Activated naive CD4-positive, alpha-beta T cell (primary cell): ENCODE measurements at places on chromosomes 7 and 10.

DNA sequence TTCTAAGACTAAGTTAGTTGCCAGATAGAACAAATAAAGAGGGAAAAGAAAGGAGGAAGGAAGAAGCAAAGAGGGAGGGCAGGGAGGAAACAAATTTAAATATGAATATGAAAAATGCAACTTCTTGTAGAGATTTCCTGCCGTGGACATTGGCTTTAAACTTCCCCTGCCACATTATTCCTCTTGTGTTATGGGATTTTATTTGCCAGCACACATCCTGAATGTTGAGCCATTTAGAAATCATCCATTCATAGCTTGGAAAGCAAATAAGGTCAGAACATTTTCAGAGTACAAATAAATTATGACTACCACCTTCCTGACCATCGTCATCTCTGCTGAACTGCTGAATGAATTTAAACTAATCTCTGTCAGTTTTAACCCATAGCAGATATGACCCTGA lies 911.9 kb upstream of the LRRN3 start:
- no peak for DNase-seq

- no peak for DNase-seq
Observed at GRCh38 chr10:2679646-2680045, 387.7 kb upstream of the PFKP start.

DNA sequence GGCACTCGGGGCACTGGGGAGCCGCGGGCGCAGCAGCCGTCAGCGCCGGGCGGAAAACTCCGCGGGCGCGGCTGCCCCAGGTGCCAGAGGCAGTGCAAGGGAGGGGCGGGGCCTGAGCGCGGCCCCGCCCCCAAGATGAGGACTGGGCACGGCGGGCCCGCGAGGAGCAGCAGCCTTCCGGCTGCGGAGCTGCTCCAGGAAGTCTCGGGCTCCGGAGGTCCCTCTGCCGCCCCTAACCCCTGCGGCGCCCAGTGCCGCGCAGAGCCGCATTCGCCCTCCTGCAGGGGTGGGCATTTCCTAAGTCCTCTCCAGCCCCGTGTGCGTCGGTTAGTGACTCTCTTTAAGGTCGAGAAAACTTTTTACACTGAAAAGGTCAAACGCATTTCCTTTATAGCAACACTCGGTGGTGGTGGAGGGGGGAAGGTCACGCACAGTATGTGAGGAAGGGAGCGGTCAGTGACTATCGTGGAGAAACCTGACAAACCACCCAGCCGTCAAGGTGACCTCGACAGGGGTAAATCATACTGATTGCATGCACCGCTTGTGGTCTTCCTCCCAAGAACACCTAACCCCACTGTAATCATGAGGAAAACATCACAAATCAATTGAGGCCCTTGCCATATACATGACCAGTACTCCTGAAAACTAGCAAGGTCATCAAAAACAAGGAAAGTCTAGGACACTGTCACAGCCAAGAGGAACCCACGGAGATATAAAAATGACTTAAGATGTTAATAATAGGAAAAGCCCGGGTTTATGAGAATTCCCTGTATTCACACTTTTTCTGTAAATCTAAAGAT lies at the start of gene ANXA11:
Gene ANXA11, minus strand, starts transcription at position 61 of the 800 bp plus-strand sequence. CDS start 32,676 bp downstream, outside the sequence.
- DNase-seq, result peak; percentile 53

- DNase-seq, result no peak
Observed at GRCh38 chr7:32762925-32763293, 128.7 kb downstream of the KBTBD2 start.

DNA sequence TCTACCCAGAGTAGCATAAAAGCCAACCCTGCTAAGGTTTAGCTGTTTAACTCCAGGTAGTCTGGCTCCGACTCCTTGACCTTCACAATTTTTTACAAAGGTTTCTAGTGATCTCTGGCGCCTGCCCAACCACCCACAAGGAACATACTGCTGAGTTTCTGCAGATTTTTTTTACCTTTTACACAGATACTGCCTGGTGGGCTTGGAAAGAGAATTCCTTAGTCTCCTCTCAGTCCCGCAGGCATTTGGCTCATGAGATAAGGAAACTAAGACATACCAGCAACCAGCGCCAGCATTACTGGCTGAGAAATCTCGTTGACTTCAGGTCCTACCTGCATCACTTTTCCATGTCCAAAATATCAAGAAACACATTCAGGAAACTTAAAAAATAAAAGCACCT lies 51.1 kb upstream of the LYZL1 start:
- no peak for DNase-seq

- DNase-seq, result no peak
Observed at GRCh38 chr10:79434821-79435251, 10.6 kb downstream of the ZCCHC24 start.

DNA sequence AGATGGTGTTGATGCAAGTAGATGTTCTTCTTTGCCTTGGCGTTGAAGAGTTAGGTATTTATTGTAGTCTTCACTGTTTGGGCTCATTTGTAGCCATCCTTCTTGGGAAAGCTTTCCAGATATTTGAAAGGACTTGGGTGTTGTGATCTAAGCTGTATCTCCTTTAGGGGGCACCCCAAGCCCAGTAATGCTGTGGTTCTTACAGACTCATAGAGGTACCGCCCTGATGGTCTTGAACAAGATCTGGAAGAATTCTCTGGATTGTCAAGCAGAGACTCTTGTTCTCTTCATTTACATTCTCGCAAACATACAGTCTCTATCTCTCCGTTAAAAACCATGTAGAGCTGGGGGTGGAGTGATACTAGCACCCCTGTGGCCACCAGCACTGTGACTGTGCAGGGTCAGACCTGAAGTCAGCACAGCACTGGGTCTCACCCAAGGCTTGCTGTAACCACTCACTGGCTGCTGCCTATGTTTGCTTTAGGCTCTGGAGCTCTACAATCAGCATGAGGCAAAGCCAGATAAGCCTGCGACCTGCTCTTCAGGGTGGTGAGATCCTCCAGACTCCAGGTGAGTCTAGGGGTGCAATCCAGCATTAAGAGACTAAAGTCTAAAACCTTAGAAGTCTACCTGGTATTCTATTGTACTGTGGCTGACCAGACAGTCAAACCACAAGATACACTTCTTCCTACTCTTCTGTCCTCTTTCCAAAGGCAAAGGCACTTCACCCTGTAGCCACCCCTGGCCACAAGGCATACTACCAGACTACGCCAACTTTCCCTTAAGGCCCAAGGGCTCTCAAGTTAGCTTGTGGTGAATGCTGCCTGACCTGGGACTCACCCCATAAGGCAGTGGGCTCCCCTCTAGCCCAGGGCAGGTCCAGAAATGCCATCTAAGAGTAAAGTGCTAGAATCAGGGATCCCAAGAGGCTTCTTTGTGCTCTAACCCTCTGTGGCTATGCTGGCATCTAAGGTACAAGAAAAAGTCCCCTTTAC lies 209.7 kb upstream of the TMEM196 start:
- no peak for DNase-seq

DNA sequence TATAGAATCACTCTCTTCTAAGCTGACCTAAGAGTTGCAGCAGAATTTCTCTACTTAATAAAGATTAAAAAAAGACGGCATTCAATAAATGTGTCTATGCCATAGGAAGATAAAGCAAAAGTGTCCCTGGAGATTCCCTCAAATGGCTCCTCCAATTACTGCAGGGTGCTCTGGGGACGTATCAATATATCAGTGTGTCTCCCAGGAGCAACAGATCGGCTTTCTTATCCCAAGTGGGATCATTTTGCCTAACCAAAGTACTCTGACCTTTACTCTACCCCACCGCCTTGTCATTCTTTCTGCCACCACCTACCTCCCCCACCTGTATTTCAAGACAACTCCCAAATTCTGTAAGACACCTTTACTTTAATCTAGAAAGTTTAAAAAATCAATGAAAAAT lies 202.0 kb upstream of the SEMA3C start:
- DNase-seq, result no peak

DNA sequence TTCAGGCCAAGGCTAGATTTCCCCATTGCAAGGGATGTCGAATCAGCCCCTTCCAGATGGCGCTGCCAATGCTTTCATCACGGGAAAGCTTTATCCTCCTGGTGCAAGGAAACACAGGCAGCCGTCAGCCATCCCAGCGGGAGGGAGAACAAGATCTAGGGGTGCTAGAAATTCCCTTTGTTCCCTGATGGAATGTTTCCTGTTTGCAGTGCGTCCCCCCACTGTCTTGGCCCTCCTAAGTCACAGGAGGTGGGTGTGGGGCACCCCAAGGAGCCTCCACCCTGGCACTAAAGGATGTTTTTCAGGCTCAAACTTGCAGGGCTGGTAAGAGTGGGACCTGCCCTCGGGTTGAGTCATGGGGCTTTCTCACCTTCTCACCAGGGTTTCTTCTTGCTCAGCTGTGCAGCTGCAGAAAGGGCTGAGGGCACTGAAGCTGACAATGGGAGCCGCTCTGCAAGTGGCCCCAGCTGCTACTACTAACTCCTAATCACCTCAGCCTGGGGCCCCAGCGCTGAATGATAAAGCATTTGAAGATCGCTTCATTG lies 103.6 kb downstream of the PRPF18 start:
- no peak for DNase-seq

GRCh38 chr7:103504505-103505135 lies 58.6 kb upstream of the SLC26A5 start:
- DNase-seq, result no peak

DNA sequence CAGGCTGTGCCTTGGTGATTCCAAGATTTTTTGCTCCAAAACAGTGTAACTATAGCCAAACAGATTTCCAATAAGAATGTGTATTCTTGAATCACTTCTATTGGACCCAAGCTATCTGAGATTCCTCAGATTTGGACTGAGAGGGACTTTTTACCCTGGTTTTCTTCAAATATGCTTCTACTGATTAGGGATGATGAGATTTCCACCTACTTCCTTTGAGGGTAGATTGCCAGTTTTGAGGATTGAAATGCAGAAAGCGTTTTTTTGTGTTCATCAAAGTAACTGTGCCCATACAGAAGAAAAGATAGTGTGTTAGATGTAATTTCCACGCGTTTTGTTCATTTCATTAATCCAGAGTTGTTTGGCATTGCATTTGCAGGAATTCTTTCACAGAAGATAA lies 144.9 kb downstream of the CPED1 start:
- DNase-seq, result no peak

- DNase-seq, result no peak
Observed at GRCh38 chr7:114087653-114088469, 169.1 kb upstream of the PPP1R3A start.

- DNase-seq, result no peak
Observed at GRCh38 chr7:20558963-20559716, 56.3 kb upstream of the ABCB5 start.

DNA sequence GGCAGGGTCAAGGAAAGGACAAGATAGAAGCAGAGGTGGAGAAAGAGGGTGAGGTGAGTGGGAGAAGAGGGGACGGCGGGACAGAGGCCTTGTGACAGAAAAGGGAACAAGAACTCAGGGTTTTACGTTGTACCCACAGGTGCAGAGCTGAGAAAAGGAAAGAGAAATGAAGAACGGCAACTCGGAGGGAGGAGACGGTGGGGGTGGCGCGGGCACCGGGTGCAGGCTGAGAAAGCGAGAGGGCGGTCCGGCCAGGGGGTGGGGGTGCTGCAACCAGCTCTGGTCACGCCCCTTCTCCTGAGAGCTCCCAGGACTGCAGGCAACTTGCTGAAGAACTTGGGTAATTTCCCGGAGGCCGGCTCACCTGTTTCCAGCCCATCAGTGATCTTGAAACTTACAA lies 65.3 kb downstream of the CARD11 start:
- peak; percentile 26 for DNase-seq

GRCh38 chr10:31467791-31468535 lies 148.9 kb downstream of the ZEB1 start:
- DNase-seq, result no peak

DNA sequence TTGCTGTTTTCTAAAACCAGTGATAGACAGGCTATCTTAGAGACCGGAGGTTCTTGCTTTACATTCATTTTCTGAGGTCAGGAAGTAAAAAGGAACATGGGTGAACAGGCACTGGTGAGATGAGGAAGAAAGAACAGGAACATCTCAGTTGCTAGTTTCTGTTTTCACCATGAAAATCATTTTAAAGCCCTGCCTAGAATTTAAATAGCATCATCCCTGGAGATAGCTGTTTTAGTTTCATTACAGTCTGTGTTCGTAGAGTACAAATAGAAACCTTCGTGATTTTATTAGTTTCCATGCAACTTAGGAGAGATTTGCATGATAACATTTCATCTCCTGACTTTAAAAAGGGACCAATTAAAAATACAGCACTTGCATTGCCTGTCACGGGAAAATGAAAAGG lies 14.7 kb downstream of the KCNMA1 start:
- DNase-seq, result no peak
